Activated T-helper 2 cell treated with anti-CD3 and anti-CD28 coated beads, Interferon-gamma antibody, Interleukin-2, Interleukin-4, amounts not matched to agents 10 μg/mL and 5 μg/mL and 100 μg/mL, durations not matched to agents 14 hours and 24 hours and 36 hours (primary cell): ENCODE measurements at places on chromosomes 16 and 17. TPM values are rescaled to one million over a fixed set of nuclear protein-coding genes. Genes with fewer than 3 reads are reported as not detected.
A peak's percentile ranks its signal among the peaks of the same experiment; 100 is the strongest.

DNA sequence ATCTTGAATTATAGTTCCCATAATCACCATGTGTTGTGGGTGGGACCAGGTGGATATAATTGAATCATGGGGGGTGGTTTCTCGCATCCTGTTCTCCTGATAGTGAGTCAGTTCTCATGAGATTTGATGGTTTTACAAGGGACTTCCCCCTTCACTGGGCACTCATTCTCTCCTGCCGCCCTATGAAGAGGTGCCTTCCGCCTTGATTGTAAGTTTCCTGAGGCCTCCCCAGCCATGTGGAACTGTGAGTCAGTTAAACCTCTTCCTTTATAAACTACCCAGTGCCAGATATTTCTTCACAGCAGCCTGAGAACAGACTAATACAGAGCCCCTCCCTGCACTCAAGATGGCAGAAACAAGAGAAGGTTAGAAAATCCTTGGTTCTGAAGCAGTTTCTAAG lies 26.4 kb downstream of the LDAF1 start:
- no peak for DNase-seq

DNA sequence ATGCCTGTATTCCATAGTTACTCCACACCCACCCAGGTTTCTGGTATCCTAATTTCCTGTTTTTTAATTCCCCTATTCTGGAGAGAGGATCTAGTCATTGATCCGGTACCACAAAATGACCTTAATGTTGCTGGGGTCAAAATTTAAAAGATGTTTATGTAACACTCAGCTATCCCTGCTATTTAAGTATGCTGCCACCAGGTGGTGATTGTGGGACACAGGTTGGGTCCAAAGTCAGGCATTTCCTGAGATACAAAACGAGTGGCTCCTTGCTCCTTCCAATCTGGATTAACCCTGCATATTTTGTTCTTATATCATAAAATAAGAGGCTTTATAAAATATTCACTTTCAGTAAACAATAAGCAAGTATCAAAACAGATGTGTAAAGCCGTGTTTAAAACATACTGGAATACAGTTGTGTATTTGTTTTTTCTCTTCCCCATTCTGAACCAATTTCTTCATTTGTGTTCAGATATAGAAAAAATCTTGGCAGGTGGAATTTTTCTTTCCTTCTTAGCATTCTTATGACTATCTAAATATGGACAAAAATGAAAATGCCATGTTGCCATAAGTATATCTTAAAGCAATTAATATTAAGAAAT lies 16.3 kb downstream of the HS3ST4 start:
- DNase-seq = no peak

DNA sequence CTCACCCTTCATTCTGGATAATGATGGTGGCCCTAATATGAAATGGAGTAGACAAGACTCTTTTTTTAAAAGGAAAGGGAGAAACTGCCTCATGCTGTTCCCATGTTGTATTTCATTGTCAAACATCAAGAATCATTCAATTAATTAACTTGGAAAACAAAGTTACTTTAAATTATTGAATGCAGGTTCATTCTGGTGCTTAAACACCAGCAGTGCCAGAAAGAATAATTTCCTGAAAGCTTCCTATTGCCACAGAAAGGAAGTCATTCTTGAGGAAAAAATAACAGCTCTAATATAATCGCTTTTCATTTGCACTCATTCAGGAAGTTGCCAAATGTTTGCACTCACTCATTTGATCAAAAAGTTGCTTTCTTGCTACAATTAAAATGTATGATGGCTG lies 497.1 kb upstream of the CDH11 start:
- DNase-seq = no peak

DNA sequence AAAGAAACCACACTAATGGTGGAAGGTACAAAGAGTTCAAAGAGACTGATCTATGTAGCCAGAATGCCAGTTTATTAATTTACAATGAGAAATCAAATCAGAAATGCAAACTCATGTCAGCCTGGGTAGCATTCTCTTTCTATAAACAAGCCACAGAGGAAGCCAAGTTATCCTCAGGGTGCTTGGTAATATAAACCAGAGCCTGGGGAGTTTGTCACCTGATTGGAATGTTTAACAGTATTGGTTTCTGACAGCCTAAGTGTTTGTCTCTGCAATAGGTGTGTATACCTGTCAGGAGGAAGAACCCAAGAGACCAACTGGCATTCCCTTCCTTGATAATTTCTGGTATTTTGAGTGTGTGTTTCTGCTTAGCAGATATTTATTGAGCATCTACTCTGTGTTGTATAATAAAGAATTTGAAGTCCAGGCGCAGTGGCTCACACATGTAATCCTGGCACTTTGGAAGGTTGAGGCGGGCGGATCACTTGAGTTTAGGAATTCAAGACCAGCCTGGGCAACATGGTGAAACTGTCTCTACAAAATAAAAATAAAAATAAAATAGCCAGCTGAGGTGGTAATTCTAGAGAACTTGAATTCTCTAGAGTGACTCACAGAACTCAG lies 3.1 kb upstream of the C17orf58 start:
- DNase-seq = no peak

The TAF1C gene
- total RNA-seq = 57.5 and 64.4 TPM in 2 replicates

DNA sequence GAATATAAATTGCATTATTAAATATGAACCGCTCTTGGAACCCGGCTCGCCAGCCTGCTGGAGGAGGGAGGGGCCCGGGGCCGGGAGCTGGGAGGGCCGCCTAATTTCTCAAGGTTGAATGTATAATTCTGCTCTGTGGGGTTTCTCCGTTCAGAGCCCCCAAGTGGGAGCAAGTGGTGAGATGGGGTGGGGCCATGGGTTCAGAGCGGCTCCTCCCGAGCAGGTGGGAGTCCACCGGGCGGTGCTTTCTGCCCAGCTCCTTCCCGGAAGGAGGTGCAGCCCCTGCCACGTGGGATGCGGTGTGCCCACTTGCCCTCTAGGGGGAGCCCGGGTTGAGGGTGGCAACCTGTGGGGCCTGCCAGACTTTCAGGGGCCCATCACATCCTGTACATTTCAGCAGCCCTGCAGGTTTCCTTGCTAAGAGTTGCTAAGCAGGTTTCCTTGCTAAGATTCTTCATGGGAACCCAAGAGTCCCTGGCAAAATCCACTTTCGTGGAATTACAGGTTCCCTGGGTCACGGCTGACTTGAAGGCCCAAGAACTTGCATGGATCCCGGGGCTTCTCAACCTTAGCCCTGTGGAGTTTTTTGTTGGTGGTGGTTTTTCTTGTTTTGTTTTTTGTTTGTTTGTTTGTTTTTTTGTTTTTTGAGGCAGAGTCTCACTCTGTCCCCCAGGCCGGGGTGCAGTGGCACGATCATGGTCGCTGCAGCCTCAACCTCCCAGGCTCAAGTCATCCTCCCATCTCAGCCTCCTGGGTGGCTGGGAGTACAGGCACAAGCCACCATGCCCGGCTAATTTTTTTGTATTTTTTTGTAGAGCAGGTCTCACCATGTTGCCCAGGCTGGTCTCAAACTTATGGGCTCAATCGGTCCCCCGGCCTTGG lies 196.7 kb upstream of the GSE1 start:
- DNase-seq = peak; percentile 64

GRCh38 chr17:18016426-18016825 lies 22.5 kb downstream of the ATPAF2 start:
- DNase-seq = no peak
